Cardiac fibroblast (primary cell): ENCODE measurements at places on chromosomes 11 and 22.

DNA sequence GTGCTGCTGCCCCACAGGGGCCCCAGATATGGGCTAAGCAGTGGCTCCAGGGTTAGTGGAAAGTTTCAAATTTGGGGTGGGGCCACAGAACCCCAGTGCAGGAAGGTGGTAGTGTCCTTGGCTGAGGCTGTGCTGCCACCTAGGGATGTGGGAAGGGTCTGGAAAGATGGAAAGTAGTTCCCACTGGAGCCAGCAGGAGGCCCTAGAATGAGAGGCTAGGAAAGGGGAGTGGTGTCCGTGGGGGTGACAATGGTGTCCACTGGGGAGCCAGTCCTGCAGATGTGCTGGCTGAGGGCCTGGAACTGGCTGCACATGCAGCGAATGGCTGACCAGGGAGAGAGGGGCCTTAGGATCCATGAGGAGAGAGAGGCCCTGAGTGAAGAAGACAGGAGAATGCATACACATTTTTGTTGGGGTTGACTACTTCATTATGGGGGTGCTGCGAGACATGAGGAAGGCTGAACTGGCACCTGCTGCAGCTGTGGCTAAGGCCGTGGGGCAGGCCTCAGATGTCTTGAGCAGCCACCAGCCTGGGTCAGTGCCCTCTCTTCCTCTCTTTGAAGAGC, 21.1 kb downstream of the RFPL3 start:
- peak; percentile 41 for DNase-seq

GRCh38 chr11:1966531-1966930, 19.4 kb downstream of the MRPL23 start:
- DNase-seq, result no peak

- no peak for DNase-seq
These were observed 54.8 kb downstream of the LDLRAD3 start for GRCh38 chr11:35998634-35999033.

DNA sequence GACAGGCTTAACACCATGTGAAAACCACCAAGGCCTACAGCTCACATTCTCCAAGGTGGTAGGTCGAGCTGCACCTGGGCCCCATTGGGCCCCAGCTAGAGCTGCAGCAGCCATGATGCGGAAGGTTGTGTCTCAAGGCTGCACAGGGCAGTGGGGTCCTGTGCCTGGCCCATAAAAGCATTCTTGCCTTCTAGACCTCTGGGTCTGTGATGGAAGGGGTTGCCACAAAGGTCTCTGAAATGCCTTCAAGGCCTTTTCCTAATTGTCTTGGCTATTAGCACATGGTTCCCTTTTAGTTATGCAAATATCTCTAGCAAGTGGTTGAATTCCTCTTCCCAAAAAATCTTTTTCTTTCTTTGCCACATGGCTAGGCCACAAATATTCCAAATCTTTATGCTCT, 52.5 kb upstream of the C11orf58 start:
- no peak for DNase-seq
